ENCODE measurements at places on chromosomes 16 and 17. TPM values are rescaled to one million over a fixed set of nuclear protein-coding genes. Genes with fewer than 3 reads are reported as not detected.

The SLC6A2 gene
- not detected for total RNA-seq

- H3K4me1 ChIP-seq: peaks cover 18% of the 10 kb centered on the region
- no peak overlapping the region for H3K27ac ChIP-seq
- no peak for DNase-seq
- H3K4me3 ChIP-seq: no peak overlapping the region
- no peaks in the 10 kb centered on the region for H3K27me3 ChIP-seq
These were observed 2.7 kb downstream of the CENPX start for GRCh38 chr17:82019690-82020571.

DNA sequence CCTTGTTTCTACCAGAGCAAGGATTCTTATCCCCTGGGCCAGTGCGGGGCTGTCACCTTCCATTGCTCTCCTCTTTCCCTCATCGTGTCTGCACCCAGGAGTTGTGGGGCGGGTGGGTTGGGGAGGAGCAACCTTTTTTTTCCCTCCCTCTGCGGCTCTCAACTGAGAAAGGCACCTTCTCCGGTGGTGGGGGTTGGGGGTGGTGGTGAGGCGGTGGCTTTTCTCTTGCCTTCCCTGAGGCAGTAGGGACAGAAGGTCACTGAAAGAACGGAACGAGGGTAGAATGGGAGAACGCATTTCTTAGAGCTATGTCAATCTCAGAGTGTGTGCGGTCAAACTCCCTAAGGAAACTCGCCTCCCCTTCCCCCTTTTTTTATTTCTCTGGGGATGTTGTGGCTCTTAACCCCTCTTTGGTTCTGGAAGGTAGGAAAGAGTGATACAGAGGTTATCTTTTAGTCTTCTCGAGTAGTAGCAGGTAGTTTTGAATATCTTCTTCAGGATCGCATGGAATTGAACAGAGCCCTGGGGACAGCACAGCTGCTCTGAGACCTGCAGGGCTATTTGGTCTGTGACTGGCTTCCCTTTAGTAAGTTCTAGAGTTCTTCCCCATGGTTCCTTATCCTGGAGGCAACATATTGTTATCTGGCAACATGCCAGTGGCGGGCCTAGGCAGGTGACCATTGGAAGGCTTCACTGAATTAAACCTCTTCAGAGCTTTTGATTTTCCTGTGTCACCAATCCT, 994 bp downstream of the CLTC start:
- peak overlapping the region; percentile 100 for H3K27ac ChIP-seq
- H3K36me3 ChIP-seq: peaks cover 1% of the 10 kb centered on the region
- H3K4me3 ChIP-seq: peak overlapping the region; percentile 96
- H3K27me3 ChIP-seq: no peaks in the 10 kb centered on the region

- no peaks in the 10 kb centered on the region for H3K36me3 ChIP-seq
- DNase-seq: no peak
- H3K4me1 ChIP-seq: no peaks in the 10 kb centered on the region
- no peak overlapping the region for H3K27ac ChIP-seq
- H3K27me3 ChIP-seq: peaks cover 19% of the 10 kb centered on the region
These were observed 236.8 kb upstream of the IRX5 start for GRCh38 chr16:54693864-54694263.

- no peaks in the 10 kb centered on the region for H3K36me3 ChIP-seq
- peaks cover 7% of the 10 kb centered on the region for H3K27me3 ChIP-seq
- DNase-seq: no peak
- H3K4me1 ChIP-seq: peaks cover 30% of the 10 kb centered on the region
These were observed 3.1 kb upstream of the BAIAP2 start for GRCh38 chr17:81031566-81032550.

The KRTAP4-3 gene
- not detected for total RNA-seq

The WNT9B gene
- total RNA-seq: not detected

The NPIPA7 gene
- 7.9 TPM for total RNA-seq

The KCNAB3 gene
- 1.9 TPM for total RNA-seq

DNA sequence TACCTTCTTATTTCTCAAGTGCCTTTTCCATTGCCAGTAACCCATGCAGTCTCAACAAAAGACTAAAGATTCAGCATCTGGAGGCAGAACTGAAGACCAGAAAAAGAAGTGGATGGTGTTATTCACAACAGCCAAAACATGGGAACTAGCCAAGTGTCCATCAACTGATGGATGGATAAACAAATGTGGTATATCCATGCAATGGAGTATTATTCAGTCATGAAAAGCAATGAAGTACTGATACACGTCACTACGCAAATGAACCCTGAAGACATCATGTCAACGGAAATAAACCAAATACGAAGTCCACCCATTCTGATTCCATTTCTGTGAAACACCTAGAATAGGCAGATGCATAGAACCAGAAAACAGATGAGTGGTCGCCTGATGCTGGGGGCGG, 25.6 kb downstream of the GAS7 start:
- H3K4me1 ChIP-seq: peaks cover 17% of the 10 kb centered on the region
- DNase-seq: no peak
- H3K36me3 ChIP-seq: peaks cover 5% of the 10 kb centered on the region

- no peak overlapping the region for H3K4me3 ChIP-seq
- no peaks in the 10 kb centered on the region for H3K4me1 ChIP-seq
- H3K27me3 ChIP-seq: peaks cover 56% of the 10 kb centered on the region
- DNase-seq: no peak
- no peaks in the 10 kb centered on the region for H3K36me3 ChIP-seq
- no peak overlapping the region for H3K27ac ChIP-seq
These were observed 4.9 kb downstream of the KRT27 start for GRCh38 chr17:40777459-40777858.

DNA sequence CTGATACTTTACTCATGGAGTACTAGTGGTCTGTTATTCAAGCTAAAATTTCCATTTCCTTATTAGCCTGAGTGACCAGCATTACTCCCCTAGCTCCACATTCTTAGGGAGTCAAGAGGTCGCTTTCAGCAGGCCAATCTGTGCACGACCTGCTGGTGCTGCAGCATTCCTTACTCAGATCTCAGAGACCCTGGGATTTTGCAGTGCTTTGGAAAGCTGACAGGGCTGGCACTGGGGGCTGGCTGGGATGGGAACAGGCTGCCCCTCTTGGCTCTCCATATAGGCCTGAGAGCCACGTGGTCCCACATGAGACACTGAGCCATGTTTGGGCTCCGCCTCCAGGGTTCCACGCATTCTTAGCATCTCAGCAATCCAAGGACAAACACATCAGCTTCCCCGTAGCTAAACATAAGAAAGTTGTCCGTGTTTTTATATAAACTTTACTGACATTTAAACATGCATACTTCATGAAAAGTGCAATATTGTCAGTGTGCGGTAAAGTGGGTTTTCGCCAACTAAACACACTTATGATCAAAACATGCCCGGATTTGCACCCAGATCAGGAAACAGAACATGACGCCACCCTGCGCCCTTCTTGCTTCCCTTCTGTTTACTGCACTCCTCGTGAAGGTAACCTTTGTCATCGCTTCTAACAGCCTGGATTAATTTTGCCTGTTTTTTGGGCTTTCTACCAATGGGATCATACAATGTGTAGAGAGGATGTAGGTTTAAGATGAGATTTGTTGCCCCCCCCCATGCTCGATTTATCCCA, 254.5 kb upstream of the CACNG5 start:
- no peak for DNase-seq
- H3K4me3 ChIP-seq: peak overlapping the region; percentile 31
- no peaks in the 10 kb centered on the region for H3K36me3 ChIP-seq
- H3K4me1 ChIP-seq: peaks cover 70% of the 10 kb centered on the region

The ESRP2 gene
- not detected for total RNA-seq

The LRRC59 gene
- 162 TPM for total RNA-seq

The NOTUM gene
- not detected for total RNA-seq

The HIGD1B gene
- not detected for total RNA-seq

DNA sequence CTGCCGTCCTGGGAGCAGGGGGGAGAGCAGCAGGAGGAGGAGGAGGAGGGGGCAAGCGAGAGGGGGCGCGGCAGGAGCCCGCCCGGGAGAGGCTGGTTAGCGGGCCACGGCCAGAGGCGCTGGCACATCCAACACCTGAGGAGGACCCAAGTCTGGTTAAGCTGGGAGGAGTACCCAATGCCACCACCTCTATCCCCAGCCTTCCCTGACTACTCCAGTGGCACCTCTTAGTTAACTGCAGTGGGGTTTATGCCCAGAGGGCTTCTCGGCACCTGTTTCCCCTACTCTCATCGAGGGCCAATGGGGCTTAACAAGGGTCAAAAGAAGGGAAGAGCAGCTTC, 5.6 kb downstream of the PHOSPHO1 start:
- peaks cover 15% of the 10 kb centered on the region for H3K4me1 ChIP-seq
- peak overlapping the region; percentile 47 for H3K4me3 ChIP-seq
- no peak for DNase-seq
- no peaks in the 10 kb centered on the region for H3K36me3 ChIP-seq
- peaks cover 53% of the 10 kb centered on the region for H3K27me3 ChIP-seq

DNA sequence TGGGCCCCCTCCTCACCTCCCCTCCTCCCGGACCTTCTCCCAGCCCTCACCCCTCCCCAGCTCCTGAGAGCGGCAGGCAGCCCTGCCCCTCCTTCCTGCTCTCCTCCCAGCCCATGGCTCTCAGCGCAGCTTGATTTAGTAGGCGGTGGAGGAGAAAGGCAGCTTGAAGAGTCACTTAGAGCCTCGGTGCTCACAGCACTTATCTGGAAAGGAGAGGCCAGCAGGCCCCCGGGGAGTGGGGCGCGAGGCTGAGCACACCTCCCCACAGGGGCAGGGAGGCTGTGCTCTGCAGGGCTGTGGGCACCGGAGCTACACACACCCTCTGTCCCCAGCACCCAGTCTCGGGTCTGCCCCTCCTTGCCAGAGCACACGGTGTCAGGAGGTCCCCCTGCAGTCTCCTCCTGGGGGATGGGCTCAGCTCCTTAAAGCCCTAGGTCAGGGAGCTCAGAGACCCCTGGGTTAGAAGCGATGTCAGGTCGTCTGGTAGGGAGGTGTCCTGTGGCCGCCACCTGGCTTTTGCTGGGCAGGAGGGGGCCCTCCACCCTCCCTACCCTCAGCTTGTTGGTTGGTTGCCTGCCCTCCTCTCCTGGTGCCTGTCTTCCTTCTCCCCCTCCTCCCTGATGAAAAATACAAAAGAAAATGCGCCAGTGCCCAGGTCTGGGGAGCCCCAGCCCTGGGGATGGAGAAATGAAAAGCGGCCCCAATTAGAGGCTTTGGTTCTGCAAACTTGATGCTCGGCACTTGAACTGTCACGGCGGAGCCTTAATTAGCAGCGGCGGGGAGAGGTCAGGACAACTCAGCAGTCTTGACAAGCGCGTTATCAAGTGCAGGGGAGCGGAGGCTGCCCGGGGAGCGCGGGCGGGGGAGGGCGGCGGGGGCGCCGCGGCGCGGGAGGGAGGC, 151.1 kb upstream of the GSE1 start:
- H3K36me3 ChIP-seq: no peaks in the 10 kb centered on the region
- no peak overlapping the region for H3K27ac ChIP-seq
- no peak for DNase-seq
- peak overlapping the region; percentile 74 for H3K4me3 ChIP-seq
- H3K4me1 ChIP-seq: peaks cover 35% of the 10 kb centered on the region

GRCh38 chr16:84232969-84233368, 6.8 kb downstream of the KCNG4 start:
- peaks cover 64% of the 10 kb centered on the region for H3K27me3 ChIP-seq
- H3K4me3 ChIP-seq: no peak overlapping the region
- H3K27ac ChIP-seq: no peak overlapping the region
- no peak for DNase-seq
- no peaks in the 10 kb centered on the region for H3K36me3 ChIP-seq
- H3K4me1 ChIP-seq: peaks cover 9% of the 10 kb centered on the region

The CCL14 gene
- total RNA-seq: not detected

DNA sequence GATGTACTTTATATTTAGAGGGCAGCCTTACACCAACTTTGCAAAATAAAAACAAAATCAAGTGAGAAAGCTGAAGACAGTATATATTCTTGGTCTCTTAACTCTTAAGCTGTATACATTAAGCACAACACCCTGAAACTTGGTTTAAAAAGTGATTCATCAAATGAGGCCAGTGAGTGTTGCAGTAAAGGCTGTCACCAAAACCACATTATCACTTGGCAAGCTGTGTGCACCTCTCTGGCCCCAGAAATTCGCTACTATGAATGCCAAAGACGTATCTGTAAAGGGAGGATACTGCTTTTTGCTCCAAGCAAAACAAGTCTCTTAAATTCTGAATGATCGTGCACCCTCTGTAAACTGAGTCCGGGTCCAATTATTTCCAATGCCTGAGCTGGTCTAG, 163.9 kb downstream of the ZFHX3 start:
- no peaks in the 10 kb centered on the region for H3K27me3 ChIP-seq
- peaks cover 64% of the 10 kb centered on the region for H3K4me1 ChIP-seq
- H3K4me3 ChIP-seq: no peak overlapping the region
- peak overlapping the region; percentile 66 for H3K27ac ChIP-seq

DNA sequence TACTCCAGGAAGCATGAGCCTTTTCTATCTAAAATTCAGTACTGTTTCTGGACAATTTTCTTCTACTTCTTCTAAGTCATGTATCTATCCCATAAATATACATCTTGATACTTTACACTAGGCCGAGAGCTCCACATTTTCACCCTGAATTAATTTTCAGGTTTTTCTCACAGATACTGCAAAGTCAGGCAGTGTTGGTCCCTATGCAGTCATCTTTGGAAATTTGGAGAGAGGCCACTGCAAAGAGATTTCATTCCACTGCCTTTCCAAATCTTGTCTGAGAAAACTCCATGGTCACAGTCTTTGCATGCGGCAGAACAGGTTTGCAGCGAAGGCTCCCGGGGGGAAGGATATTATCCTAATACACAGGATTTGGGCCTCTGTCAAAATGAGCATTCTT, 28.2 kb downstream of the DUSP14 start:
- peaks cover 25% of the 10 kb centered on the region for H3K36me3 ChIP-seq
- H3K4me1 ChIP-seq: peaks cover 15% of the 10 kb centered on the region
- peak overlapping the region; percentile 33 for H3K27ac ChIP-seq
- no peak for DNase-seq

DNA sequence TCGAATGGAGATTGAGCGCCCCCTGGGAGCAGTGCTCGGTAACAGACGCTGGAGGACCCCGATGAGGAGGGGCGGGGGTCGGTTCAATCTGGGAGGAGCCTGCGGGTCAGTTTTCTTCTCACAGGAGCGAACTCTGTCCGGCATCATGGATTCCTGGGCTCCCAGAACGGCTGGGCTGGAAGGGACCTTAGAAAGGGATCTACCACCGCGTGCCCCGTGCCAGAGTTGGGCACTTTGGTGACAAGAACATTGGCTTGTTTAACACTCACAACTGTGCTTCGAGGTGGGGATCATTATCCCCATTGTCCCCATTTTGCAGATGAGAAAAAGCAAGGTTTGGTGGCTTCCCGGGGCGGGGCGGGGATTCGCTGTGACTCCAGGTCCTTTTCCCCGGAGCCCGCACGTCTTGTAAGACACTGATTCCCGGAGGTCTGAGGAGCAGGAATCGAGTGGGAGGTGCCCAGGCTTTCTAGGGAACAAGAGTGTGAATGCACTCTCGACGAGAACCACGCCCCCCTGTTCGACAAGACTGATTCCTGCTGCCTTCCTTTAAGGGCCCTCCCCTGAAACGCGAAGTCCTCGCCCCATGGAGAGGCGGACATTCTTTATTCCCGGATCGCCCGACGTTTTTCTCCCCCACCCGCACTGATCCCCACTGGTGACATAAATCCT, 1.5 kb upstream of the FBXL19 start:
- peaks cover 4% of the 10 kb centered on the region for H3K36me3 ChIP-seq
- peak overlapping the region; percentile 100 for H3K4me3 ChIP-seq
- H3K27me3 ChIP-seq: no peaks in the 10 kb centered on the region
- H3K4me1 ChIP-seq: peaks cover 27% of the 10 kb centered on the region
- DNase-seq: no peak

- peaks cover 7% of the 10 kb centered on the region for H3K4me1 ChIP-seq
- DNase-seq: no peak
- H3K27ac ChIP-seq: no peak overlapping the region
- no peak overlapping the region for H3K4me3 ChIP-seq
- H3K27me3 ChIP-seq: no peaks in the 10 kb centered on the region
These were observed 44.4 kb downstream of the ZNF778 start for GRCh38 chr16:89261691-89262563.
